ENCODE measurements at places on chromosomes 4 and X. TPM values are rescaled to one million over a fixed set of nuclear protein-coding genes. Genes with fewer than 3 reads are reported as not detected.

DNA sequence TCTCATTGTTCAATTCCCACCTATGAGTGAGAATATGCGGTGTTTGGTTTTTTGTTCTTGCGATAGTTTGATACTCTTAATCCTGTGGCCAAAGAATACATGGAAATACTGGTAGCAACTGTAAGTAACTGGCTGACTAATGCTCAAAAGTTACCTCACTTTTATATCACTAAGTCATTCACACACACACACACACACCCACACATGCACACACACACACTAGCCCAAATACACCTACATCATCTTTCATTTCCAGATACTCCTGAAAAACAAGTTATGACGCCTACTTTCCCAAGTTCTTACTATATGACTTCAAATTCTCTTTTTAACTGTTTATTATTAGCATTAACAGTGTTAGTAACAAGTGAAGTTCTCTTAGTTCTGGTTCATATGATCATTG is 101.3 kb downstream of the DCHS2 start:
- H3K27me3 ChIP-seq = no peaks in the 10 kb centered on the region
- DNase-seq = no peak
- H3K4me3 ChIP-seq = no peak overlapping the region
- H3K4me1 ChIP-seq = no peaks in the 10 kb centered on the region

DNA sequence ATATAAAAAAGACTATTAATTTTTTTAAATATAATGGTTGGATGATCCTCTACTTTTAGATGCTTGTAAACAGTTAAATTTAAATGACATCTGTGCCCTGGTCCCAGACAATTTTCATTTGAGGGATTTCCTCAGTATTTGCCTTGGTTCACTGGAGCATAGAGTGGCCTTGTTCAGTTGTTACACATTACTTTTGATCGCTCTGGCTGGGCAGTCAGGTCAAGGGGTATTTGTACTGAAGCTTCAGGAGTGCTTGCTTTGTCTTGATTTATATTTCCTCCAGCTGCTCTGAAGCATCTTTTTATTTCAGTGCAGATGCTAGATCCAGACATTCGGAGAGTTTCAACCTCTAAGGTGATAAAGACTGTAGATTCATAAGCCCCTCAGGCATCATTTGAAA is 50.0 kb downstream of the COMMD8 start:
- no peak overlapping the region for H3K27ac ChIP-seq
- no peak overlapping the region for H3K4me3 ChIP-seq
- H3K27me3 ChIP-seq = no peaks in the 10 kb centered on the region
- DNase-seq = no peak

DNA sequence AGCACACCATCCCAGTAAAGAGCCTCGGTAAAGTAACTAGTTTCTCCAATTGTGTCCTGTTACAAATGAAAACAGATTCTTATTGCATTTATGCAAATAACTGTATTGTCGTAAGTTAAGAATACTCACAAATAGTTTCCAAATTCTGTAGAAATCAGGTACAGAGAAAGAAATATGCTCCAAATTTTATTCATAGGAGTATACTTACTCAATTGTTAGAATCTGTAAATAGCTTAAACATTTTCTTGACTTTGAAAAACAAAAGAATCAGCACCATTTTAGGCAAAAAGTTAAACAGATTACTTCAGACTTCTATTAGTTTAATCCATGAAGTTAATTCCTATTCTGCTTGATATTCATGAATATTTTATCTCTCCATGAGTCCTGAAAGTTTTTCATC is 10.7 kb downstream of the CNGA1 start:
- no peaks in the 10 kb centered on the region for H3K36me3 ChIP-seq
- no peaks in the 10 kb centered on the region for H3K4me1 ChIP-seq
- no peak overlapping the region for H3K4me3 ChIP-seq
- DNase-seq = no peak
- H3K27me3 ChIP-seq = no peaks in the 10 kb centered on the region

DNA sequence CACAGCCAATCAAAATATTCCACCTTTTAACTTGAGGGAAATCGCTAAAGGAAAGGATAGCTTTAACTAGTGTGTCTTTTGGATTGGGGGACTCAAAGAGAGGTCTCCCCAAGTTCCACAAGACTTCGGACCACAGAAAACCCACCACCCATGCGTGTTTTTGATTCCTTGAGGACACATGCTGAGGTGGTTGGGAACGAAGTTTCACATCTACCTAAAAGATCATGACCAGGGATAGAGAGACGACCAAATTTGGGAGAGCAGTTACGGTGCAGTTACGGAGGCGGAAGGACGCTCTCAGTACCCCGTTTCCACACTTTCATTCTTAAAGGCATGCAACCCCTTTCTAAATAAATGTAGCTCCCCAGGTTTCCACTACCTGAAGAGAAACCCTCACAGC is 1.1 kb downstream of the PCYT1B start:
- no peaks in the 10 kb centered on the region for H3K27me3 ChIP-seq
- DNase-seq = no peak
- H3K4me1 ChIP-seq = no peaks in the 10 kb centered on the region
- no peaks in the 10 kb centered on the region for H3K36me3 ChIP-seq

DNA sequence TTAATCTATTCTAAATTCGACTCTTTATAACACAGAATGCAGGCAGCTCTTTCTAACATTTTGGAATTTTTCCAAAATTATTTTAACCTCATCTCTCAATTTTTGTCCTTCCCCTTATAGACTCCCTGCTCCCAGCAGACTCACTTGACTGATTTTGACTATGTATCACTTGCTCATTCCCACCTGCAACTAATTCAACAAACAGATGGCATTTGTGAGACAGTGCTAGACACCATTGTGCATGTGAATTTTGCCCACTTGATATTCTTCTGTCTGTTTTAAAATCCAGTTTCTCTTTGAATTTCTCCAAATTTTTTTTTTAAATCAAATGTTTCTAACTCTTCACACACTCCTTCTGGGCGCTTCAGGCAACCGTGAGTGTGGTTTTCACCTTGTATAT is 1534.0 kb downstream of the PCDH7 start:
- no peak overlapping the region for H3K27ac ChIP-seq
- no peaks in the 10 kb centered on the region for H3K4me1 ChIP-seq
- H3K36me3 ChIP-seq = no peaks in the 10 kb centered on the region
- no peak overlapping the region for H3K4me3 ChIP-seq
- H3K27me3 ChIP-seq = no peaks in the 10 kb centered on the region
- DNase-seq = no peak

DNA sequence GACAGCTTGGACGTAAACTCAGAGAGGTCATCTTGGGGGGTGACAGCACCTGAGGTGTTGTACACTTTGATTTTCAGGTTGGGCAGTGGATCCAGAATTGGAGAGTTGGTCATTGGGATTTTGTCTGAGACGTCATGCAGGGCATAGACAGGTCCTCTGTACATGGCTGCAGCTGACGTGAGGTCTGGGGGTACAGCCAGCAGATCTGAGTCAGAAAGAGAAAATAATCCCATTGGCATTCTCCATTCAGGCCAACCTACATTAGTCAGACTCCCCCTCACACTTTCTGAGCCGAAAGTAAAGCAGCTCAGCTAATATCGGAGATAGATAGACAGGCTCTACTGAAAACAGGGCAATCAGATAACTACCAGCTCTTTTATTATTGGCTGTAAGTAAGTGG is 329.7 kb downstream of the UNC5C start:
- no peaks in the 10 kb centered on the region for H3K4me1 ChIP-seq
- DNase-seq = no peak
- no peak overlapping the region for H3K4me3 ChIP-seq
- H3K27me3 ChIP-seq = no peaks in the 10 kb centered on the region
- no peak overlapping the region for H3K27ac ChIP-seq
- no peaks in the 10 kb centered on the region for H3K36me3 ChIP-seq

The MAEA gene
- total RNA-seq = 103 TPM

- H3K27me3 ChIP-seq = no peaks in the 10 kb centered on the region
- H3K4me3 ChIP-seq = no peak overlapping the region
- no peak overlapping the region for H3K27ac ChIP-seq
- no peak for DNase-seq
- H3K36me3 ChIP-seq = no peaks in the 10 kb centered on the region
- H3K4me1 ChIP-seq = no peaks in the 10 kb centered on the region
Measured at GRCh38 chr4:147909225-147909624, 177.3 kb downstream of the ARHGAP10 start.

DNA sequence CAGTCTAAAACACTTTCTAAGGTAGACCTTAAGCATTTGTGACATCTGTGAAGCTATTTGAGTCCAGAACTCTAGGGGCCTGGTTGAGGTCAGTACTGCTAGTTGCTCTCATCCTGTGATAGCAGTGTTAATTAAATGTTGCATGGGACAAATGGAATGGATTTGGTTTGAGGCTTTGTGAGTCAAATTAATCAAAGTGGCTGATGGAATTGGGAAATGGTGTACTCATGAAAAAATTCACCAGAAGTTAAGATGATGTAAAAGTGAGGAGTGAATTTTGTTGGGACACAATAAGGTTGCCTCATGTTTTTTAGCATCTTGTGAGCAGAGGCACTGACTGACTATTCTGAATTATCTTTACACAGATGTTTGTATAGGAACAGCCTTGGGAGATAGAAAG is 99.2 kb upstream of the ARSJ start:
- no peak overlapping the region for H3K27ac ChIP-seq
- H3K36me3 ChIP-seq = no peaks in the 10 kb centered on the region
- H3K4me1 ChIP-seq = no peaks in the 10 kb centered on the region
- no peak overlapping the region for H3K4me3 ChIP-seq
- H3K27me3 ChIP-seq = no peaks in the 10 kb centered on the region

DNA sequence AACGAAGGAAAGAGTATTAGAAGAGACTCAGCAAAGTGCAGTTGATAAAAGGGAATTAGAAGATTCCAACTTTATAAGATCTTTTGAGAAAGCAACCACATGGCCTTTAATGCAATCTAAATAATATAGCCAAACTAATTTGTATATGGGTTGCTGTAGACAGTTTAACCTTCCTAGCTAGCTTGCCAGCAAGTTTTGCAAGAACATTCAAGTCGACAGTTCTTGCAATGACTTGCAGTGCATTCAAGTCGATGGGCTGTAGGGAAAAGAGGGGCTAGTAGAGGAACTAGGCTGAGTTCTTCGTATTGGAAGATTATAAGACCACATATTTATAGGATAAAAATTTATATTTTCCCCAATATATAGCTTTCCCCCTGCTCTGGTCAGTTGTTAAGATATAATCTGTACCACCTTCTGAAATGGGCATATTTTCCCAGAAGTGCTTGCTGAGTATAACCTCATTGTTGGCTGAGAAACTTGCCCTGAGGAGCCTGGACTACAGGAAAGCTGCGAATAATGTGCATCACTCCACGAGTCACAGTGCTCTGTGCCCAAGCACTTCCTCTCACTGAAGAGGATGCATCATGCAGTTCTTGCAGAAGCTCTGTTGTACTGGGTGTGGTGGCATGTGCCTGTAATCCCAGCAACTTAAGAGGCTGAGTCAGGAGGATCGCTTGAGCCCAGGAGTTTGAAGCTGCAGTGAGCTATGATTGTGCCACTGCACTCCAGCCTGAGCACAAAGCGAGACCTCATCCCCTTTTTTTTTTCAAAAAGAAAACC is 56.7 kb downstream of the DOCK11 start:
- no peak overlapping the region for H3K27ac ChIP-seq
- no peaks in the 10 kb centered on the region for H3K36me3 ChIP-seq
- H3K4me3 ChIP-seq = no peak overlapping the region
- H3K4me1 ChIP-seq = no peaks in the 10 kb centered on the region

DNA sequence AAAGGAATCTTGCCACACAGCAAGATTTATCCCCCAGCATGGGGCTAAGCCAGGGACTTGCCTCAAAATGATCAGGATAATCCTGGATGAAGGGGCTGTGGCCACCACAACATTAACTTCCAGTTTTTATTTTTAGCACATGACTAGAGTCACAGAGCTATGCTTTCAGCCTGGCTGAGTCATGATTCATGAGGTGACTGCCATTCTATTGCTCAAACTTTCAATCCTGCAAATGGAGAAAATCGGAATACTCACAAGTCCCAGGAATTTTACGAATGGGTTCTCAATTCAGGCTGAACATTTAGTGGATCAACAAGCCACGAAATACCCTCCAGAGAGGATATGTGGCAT is 70.7 kb upstream of the HPGD start:
- H3K27ac ChIP-seq = no peak overlapping the region
- no peak overlapping the region for H3K4me3 ChIP-seq
- no peaks in the 10 kb centered on the region for H3K36me3 ChIP-seq
- no peak for DNase-seq
- no peaks in the 10 kb centered on the region for H3K4me1 ChIP-seq

Measured in vagina (tissue), 2 donors.